Stimulated activated CD8-positive, alpha-beta memory T cell treated with anti-CD3 and anti-CD28 coated beads, Interleukin-4, amount 100 ng/mL, for 24 hours (primary cell): ENCODE measurements at places on chromosomes 3 and 15.

DNA sequence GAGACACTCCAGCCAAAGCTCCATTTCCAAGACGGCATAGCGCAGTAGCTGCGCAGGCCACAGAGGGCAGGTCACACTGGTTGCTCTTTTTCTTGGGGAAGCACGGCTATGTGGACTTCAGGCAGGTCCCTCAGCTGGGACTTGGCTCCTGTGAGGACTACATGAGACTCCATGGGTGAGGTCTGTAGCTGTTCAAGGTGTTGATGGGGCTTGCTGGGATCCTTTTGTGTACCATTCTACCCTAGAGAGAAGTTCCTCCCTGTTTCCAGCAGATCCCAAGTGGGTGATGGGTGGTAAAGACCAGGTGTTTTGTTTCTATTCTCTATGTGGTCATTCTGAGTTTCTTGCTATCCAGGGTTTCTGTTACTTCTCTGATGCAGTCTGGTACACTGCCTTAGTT, 183.3 kb downstream of the LPP start:
- DNase-seq: no peak

DNA sequence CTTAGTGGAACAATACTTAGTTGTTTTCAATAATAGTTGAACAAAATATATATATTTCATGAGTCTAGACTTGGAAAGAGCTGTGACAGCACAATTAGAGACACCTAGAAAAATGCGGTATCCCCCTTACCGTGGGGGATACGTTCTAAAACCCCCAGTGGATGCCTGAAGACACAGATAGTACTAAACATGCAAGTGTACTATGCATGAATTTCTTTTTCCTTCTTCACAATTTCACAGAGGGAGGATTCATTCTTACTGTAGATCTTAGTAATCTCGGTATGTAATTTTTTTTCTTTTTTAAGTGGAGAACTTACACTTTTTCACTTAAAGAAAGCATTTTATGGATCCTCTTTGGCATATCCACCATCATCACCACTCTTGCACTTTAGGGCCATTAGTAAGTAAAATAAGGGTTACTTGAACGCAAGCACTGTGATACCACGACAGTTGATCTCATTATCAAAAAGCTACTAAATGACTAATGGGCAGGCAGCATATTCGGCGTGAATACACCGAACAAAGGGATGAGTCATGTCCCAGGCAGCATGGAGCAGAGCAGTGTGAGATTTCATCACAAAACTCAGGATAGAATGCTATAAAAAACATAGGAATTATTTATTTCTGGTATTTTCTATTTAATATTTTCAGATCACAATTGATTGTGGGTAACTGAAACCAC, 72.3 kb upstream of the ZNF280D start:
- DNase-seq: no peak

- no peak for DNase-seq
Measured at GRCh38 chr3:18238746-18239331, 186.3 kb downstream of the SATB1 start.

- DNase-seq: no peak
Measured at GRCh38 chr3:70010346-70010745, 10.8 kb downstream of the SAMMSON start.

- no peak for DNase-seq
Measured at GRCh38 chr3:110344897-110345767, 726.5 kb upstream of the NECTIN3 start.

DNA sequence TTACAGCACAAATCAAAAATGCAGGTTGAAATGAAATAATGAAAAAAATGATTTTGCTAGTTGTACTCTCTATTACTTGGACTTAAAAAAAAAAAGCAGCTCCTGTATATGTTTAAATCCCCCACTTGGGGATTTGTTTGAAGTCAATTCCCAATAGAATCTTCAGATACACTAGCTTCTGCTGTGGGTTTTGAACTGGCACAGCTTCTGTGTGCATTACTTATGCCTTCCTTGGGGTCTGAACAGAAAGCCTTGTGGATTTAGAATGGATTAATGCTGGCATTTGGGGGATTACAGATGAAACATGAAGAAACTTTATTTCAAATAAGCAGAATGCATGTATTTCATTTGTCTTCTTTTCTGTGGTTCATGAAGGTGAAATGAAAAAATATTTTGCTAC, 513.2 kb upstream of the TBL1XR1 start:
- DNase-seq: no peak

GRCh38 chr3:42736531-42736930, 33.9 kb upstream of the HHATL start:
- no peak for DNase-seq

GRCh38 chr3:179074656-179075055, 3.0 kb upstream of the ZMAT3 start:
- no peak for DNase-seq

DNA sequence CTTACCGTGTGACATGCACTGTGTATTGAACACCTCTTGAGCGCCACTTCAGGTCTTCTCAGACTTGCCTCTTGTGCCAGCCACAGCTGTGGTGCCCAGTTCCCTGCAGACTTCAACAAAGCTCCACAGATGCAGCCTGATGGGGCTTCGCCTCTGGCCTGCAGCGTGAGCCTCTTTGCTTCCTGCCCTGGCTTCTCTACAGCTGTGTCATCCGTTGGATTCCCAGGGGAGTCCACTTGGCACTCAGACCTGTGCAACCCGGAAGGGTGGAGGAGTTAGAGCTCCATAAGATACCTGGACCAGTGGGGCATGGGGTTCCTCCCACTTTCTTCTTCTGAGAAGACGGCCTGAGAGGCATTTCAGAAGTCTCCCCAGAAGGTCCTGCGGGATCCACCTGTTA, 57.7 kb upstream of the BNIP2 start:
- DNase-seq: no peak

- no peak for DNase-seq
Measured at GRCh38 chr3:178443634-178444033, 92.6 kb upstream of the KCNMB2 start.

GRCh38 chr3:169299129-169299528, 364.4 kb downstream of the MECOM start:
- no peak for DNase-seq

GRCh38 chr15:22895465-22896190, 57.2 kb downstream of the NIPA2 start:
- no peak for DNase-seq

GRCh38 chr3:9224490-9224889, 25.0 kb downstream of the SRGAP3 start:
- DNase-seq: no peak

DNA sequence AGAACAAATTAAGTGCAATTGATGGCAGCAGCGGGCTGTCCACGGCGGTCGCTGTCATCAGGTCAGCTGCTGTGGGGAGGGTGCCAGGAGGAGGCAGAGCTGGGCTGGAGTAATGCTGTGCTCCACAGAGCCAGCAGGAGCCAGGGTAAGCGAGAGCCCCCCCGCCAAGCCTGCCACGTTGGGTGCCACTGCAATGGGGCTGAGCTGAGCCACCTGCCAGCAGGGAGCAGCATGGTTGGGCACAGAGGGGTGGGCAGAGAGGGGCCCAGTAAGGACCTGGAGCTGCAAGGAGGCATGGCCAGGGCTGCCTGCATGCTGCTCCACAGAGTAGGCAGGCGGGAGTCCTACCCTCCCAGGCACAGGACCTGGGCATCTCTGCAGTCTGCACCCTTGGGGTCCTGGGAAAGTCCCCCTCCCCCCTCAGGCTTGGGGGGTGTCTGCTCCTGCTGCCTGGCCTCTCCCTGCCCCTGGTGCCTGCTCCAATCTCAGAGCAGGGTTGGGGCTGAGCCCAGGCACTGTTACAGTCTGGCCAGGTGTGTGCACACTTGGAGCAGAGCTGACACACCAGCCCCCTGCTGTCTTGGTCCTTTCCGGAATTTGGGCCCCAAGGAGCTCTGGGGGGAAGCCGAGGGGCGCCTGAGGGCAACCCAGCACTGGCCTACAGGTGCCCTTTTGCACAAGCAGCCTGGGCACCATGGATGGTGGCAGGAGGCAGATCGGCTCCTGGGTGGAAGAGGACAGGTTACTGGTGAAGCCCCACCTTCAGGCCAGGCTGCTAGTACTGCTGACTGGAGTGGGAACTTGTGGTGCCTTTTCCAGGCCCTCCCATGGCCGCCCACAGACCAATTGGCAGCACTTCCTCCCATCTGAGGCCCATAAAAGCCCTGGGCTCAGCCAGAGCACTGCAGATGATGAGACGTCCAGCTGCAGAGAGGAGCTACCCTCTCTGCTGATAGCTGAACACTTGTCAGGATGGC, 8.5 kb upstream of the PIAS1 start:
- no peak for DNase-seq

GRCh38 chr3:130395916-130396315, 50.4 kb downstream of the COL6A5 start:
- no peak for DNase-seq

DNA sequence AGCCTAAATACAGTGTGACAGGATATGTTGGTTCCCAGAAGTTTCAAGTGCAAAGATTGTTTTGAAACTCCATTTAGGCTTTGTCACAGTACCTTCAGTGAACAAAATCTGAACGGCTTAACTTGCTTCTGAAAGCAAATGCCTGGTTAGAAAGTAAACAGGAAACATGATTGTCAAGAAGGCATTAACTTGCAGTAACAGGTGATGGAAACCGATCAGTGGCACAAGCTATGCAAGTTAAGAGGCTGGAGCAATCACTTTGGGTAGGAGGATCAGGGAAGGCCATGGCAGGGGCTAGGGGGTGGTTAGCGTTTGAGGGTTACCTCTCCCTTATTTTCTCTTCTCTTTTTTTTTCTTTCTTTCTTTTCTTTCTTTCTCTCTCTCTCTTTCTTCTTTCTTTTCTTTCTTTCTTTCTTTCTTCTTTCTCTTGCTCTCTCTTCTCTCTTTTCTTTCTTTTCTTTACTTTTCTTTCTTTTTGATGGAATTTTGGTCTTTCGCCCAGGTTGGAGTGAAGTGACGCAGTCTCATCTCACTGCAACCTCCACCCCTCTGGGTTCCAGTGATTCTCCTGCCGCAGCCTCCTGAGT, 2.4 kb downstream of the HYKK start:
- DNase-seq: no peak

GRCh38 chr3:53618524-53618906, 124.1 kb downstream of the CACNA1D start:
- DNase-seq: no peak

- DNase-seq: no peak
Measured at GRCh38 chr15:99703603-99704443, 29.4 kb downstream of the LYSMD4 start.

GRCh38 chr15:61198722-61199121, 30.4 kb downstream of the RORA start:
- no peak for DNase-seq

DNA sequence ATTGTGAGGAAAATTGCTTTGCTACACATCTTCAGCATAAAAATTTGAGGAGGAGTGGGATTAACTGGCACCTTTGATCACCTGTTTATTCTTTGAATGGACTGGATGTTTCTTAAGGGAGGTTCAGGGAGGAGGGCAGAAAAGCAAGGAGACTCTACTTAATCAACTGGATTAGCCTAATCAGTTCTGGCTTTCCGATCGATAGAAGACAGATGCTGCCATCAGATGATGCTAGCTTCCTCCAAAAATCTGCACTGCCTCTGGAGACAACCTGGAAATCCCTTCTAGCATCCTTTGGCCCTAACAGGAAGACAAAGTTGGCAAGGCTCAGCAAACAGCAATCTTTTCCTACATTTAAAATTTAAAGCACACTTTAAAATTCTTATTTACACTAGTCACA, 197.8 kb downstream of the EBLN2 start:
- DNase-seq: no peak

GRCh38 chr3:137165117-137165806, 207.5 kb downstream of the IL20RB start:
- no peak for DNase-seq

GRCh38 chr3:46132565-46132964, 75.5 kb downstream of the CCR1 start:
- no peak for DNase-seq

DNA sequence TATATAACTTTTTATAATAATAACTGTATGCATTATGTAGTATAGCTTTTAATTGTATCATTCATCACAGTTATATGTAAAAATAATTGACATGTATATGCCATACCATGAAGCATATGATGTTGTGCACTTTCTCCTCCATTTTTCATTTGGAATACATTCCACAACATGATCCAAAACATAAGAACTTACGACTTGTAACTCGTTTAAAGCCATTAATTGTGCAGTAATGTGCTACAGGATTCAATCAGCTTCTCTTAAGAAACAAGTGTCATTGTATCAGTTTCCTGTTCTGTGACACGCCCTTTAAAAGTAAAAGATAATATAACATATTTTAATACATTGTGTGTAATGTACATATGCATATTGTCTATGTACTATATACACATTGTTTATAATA, 2.2 kb downstream of the C3orf80 start:
- no peak for DNase-seq

- DNase-seq: no peak
Measured at GRCh38 chr15:88802991-88803240, 320 bp upstream of the ACAN start.

- no peak for DNase-seq
Measured at GRCh38 chr3:149145356-149145755, 15.9 kb downstream of the HPS3 start.

DNA sequence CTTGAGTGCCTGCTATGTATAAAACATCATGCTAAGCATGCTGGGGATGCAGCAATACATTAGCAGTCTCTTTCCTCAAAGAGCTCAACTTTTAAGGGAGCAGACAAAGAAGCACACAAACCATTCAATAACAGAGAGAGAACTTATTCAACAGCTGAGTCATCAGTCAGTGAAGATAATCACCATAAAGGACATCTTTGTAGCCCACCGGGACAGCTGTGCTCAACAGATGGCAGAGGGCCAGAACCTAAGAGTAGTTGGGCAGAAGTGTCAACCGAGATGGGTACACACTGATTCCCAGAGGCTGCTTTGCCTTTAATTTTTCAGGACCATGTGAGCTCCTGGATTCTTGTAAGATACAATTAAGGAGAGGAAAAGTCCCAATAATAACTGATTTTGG, 4.2 kb upstream of the RAB8B start:
- no peak for DNase-seq

DNA sequence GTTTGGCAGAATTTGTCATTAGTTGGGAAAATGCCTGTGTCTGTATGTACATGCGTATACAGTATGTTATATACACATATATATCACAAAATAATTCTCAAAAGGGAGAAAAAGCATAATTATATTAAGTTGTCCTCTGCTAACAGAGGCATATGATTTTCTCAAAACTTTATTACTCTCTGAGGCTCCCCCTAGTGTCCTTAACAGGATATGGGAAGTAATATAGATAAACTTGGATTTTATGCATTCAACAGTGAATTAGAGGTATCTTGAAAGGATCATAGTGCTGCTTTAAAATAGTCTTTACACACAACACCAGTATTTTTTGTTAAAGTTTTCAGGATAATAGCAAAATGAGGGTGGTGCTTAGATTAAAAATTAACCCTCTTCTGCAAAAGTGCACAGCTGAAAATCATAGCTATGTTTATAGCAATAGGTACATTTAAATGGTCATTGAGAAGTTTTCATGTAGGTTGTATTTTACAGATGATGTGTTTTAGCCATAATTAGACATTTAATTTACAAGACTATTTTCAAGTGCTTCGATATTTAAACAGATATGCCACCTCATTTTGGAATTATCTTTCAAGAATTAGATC, 454.0 kb upstream of the ROBO2 start:
- no peak for DNase-seq

GRCh38 chr3:61236556-61236955, 14.7 kb downstream of the FHIT start:
- no peak for DNase-seq
